ENCODE measurements at places on chromosomes 5 and 9.
A peak's percentile ranks its signal among the peaks of the same experiment; 100 is the strongest.

DNA sequence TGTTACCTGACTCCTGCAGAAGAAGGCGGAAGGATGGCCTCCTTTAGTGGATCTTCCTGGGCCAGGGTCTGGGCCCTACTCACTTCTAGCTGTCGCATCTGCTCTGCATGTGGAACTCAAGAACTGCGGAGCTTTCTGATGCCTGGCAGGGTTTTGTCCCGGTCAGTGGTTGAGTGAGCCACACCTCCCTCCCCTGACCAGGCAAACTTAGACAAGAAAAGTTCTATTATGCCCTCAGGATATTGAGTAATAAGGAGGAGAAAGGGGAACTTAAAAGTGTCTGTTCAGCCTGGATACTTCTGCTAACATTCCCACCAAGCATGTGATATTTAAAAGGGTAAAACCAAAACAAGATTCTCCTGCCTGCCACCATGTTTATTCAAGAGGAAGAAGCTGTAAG lies at the start of gene FYB1:
Gene FYB1, minus strand, starts transcription at position 127 of the 400 bp plus-strand sequence. CDS start 16,603 bp downstream, outside the sequence.
- DNase-seq = no peak

DNA sequence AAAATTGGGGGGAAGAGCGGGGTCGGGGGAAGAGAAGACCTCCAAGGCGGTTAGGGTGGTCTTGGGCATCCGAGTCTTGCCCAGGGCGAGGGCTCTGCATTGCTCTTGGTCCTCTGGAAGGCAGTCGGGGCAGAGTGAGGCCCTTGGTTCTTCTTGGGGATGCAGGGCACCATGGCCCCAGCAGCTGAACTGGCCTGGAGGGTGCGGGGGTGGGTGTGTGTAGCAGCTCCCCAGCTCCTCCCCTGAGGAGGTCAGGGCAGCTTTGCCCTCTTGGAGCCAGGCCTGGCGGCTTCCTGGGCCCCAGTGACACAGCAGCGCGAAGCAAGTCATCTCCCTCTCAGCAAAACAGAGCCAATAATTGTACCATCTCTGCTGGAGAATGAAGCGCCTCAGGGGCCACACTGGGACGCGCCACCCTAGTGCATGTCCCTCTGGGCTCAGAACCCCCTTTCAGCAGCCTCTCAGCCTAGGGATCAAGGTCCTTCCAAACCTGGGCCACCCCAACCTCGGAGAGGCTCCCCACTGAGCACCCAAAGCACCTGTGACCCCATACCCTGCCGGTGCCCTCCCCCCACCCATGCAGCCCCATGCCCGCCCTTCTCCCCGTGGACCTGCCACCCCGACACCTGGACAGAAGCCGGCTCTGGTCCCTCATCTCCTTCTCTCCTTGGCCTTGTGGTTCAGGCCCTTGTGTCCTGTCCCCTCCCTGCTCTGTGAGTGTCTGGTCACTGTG lies 10.4 kb upstream of the RXRA start:
- DNase-seq = no peak

GRCh38 chr5:67166460-67167285 lies 29.9 kb downstream of the CD180 start:
- DNase-seq = no peak

DNA sequence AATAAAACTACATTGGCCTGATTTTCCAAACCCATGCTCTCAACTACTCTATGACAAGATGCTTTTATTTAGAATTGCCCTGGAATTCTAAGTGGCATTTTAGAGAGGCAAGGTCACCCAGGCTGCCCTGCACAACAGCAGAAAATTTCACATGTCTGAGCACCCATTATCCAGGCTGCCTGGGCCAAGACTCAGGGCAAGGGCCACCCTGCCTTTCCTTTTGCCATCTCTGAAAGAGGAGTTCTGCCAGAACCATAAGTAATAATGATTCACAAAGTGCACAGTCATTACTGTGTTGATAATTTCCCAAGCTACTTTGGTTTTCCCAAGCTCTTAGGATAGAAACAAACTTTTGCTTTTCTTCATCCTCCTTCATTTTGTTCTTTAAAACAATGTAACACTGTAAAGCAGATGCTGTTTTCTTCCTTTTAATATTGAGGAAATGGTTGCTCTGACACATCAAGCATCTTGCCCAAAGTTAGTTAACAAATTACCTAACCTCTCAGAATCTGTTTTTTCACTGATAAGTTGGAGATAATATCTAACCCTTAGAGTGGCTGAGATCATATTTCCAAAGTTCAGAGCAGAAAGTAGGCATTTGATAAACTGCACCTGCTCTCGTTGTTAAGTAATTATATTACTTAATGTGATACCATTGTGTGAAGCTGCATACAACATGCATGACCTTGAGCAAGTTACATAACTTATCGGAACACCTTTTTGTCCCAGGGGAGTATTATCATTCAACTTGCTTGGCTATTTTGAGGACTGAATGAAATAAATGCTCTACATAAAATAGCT lies 325.6 kb downstream of the PRELID2 start:
- DNase-seq = no peak

GRCh38 chr5:88889189-88890069 lies 6.4 kb upstream of the MEF2C start:
- DNase-seq = peak; percentile 87

DNA sequence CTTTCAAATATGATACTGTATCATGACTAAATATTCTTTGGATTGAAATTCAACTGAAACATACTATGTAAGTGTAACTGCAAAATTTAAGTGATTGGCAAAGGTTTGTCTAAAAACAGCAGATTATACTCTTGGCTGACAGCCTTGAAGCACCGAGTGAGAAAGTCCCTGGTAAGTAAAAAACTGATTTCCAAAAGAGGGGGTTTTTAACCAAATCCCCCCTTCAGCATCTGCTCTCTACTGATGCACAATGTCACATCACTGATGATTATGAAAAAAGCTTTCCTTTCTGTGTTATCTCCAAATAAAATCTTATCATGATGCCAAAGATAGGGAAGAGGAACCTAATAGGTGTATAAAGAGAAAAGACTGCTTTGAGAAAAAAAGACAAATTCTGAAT lies 141.0 kb downstream of the MEF2C start:
- DNase-seq = no peak

GRCh38 chr9:99737649-99738048 lies 84.0 kb upstream of the NR4A3 start:
- no peak for DNase-seq

DNA sequence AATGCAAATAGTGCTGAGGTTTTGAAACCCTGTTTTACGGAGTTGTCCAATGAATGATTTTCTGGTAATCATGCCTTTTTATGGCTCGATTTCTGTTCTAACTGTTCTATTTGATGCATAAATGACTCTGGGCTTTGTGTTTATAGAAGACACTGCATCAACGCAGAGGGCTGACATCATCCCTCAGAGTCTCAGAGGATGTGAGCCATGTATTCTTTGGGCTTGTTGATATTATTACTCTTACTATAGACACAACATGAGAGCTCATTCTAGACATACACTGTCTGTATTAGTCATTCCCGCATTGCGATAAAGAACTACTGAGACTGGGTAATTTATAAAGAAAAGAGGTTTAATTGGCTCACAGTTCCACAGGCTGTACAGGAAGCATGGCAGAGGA lies 31.6 kb downstream of the CDH6 start:
- no peak for DNase-seq

- DNase-seq = no peak
Observed at GRCh38 chr9:16377311-16377710, 493.2 kb downstream of the BNC2 start.

- DNase-seq = no peak
Observed at GRCh38 chr5:109709225-109709624, 19.5 kb downstream of the MAN2A1 start.

DNA sequence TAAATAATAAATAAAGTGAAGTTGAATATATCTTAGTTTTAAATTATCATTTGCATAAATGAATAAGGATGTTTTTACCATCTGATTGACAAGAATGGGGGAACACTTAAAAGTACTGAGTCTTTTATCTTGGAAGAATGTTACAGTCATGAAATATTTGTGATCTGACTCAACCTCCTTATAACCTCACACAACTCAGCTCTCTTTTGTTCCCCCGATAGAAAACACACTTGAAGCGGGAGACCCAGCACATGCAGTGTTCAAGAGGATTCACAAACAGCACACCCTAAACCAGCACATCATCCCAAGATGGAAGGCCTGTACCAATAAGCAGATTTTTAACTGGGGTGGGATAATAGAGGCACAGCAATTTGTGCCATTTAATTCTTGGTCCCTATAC lies 15.5 kb downstream of the BAAT start:
- no peak for DNase-seq

- DNase-seq = no peak
Observed at GRCh38 chr9:92781899-92782298, 17.3 kb upstream of the BICD2 start.

DNA sequence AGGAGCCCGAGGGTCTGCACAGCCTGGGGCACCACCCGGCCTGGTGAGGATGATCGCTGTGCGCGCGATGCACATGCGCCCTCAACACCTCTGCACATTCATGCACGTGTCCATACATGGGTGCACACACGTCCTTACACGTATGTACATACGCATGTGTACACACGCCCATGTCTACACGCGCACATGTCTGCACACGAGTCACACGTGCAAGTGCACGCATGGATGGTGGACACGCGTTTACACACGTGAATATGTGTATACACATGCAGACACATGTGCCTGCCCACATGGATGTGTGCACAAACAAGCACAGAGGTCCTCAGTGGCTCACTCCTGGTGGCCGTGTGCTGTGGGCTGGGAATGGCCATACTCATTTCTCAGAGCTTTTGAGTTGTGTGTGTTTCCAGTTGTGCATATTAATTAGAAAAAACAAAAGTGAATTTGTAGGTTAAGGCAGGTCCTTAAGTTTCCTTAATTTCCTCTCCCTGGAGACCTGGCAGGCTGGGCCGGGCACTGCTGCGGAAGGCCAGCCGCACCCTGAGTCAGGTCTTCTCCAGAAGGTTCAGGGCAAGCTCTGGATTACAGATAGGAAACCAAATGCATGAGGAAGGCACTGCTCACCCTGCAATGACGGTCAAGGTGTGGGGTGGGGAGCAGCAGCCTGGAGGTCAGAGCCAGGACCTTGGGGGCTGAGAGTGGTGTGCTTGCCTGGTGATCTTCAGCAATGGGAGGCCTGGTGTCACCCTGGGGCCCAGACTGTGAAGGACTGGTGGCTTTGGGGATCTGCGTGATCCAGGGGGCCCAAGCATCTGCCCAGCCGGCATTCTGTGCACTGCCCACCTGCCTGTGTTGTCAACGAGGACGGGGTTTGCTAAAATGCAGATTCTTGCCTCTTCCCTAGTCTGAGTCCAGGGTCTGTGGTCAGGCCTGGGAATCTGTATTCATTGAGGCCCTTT lies 1.3 kb upstream of the RNU6ATAC start:
- DNase-seq = peak; percentile 72
